Suprapubic skin (tissue), 4 donors: ENCODE measurements at places on chromosomes 16 and 17.

DNA sequence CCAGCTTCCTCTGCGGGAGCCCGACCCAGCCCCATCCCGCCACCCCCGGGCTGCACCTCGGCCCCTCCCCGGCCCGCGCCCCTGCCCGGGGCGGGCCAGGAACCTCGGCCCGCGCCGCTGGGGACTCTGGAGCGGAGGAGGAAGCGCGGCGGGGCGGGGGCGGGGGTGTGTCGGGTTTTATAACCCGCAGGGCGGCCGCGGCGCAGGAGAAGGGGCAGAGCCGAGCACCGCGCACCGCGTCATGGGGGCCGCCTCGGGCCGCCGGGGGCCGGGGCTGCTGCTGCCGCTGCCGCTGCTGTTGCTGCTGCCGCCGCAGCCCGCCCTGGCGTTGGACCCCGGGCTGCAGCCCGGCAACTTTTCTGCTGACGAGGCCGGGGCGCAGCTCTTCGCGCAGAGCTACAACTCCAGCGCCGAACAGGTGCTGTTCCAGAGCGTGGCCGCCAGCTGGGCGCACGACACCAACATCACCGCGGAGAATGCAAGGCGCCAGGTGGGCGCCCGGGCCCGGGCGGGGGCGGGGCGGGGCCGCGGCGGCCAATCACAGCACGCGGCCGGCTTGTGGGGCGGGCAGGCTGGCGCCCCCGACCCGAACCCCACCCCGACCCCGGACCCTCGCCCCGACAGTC, at the start of gene ACE:
Gene ACE, plus strand, starts transcription at position 208 of the 626 bp plus-strand sequence. Its CDS starts 34 bp downstream, at position 242.
- no peak for DNase-seq

DNA sequence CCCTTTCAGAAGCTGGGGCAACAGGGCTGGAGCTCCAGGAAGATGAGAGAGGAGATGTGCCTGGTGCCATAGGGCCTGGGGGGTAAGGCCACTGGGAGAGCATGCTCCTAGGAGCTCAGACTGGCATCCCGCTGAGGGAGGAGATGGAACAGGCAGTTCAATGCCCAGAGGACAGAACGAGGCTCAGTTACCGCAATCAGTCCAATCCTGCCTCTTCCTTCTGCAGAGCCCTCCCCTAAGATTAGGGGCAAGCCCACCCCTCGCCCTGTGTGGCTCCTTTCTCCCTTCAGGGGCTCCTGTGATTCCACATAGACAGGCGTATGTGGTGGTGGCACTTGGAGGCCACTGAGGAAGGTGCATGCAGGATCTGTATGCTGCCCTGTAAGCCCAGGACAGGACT, 2.4 kb downstream of the CCDC42 start:
- DNase-seq: no peak

GRCh38 chr17:66255112-66255511, 25.9 kb upstream of the APOH start:
- DNase-seq: no peak

DNA sequence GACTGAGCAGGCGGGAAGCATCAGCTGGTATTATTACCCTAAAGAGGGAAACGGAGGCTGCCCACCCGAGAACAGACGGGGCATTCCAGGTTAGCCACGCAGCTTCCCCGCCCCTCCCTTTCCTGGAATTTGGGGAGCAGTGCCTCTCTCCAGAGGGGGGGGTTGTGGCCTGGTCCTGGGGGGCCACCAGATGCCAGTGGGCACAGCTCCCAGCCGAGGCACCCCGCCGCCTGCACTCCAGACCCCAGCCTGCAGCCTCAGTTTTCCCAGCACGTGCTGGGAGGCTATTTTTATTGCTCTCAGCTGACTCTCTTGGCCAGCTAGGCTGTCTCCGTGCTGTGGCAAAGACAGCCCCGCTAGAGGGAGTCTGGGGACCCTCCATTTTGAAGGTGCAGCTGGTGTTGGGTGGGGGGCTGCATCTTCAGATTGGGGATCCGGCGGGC, 62.7 kb upstream of the GSE1 start:
- no peak for DNase-seq

- no peak for DNase-seq
These were observed 60.7 kb upstream of the ADCY9 start for GRCh38 chr16:4176906-4177417.

DNA sequence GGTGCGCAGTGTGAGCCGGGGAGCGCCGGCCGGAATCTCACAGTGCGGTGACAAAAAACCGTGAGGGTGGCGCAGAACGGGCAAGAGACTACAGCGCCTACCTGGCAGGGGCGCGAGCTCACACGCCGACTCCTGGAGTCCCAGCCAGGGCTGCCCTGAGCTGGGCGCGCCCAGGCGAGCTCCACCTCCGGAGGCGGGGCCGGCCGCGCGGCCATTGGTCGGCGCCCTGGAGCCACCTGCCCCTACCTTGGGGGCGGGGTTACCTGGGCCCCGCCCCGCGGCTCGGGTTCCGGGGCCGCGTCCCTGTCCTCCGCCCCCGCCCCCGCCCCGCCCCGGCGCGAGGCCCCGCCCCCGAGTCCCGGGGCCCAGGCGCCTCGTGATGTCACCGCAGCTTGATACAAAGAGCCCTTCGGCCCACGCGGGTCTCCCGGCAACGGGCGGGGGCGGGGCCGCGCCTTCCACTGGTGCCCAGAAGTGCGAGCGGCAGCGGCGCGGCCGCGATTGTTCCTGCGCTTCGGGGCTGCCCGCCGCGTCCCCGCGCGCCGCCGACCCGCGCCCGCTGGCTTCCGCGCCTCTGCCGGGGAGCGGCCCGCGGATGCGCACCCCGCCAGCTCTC, 96.3 kb downstream of the RAB11FIP4 start:
- DNase-seq: peak; percentile 79

- no peak for DNase-seq
These were observed 4.9 kb downstream of the DNAH3 start for GRCh38 chr16:21145738-21146137.

DNA sequence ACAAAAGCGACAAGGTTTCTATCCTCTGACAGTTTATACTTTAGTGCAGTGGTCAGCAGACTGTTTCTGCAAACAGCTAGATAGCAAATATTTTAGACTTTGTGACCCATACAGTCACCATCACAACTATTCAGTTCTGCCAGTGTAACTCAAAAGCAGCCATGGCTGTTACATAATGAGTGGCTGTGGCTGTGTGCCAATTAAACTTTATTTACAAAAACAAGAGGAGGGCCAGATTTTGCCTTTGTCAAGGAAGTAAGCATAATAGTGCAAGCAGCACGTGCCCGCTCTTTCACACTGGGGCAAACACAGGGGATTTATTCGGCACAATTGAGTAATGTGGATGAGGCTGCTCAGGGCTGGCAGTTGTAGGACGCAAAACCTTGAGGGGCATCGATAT, 551.5 kb downstream of the MAF start:
- DNase-seq: no peak

DNA sequence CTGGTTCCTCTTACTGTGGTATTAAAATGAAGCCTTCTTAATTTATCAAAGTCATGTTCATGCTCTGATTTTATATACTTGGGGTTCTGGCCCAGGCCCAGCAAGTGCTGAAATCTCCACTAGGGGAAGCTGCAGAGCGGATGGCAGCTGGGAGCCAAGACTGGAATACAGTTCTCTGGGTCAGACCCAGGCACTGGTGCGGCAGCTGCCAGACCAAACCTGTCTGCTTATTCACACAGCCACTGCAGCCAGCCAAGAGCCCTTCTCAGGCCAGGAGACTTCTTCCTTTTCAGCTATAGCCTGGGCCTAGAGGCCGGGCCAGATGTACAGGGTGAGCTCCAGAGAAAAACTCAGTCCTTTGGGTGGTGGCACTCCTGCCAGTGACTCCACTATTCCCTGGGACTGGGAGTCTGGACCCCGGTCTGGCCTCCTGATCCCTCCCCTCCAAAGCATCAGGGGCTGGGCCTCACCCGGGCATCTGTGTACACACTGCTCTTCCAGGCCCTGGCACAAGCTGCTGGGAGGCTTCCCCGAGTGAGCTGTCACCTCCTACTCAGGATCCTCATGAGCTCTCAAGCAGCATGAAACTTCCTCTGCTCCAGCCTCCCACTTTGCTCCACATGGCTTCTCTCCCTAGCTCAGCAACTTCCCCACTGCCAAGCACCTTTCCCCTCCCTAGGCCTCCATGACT, 24.4 kb downstream of the ATP6V0D1 start:
- DNase-seq: peak; percentile 90

GRCh38 chr17:76076146-76076764, 1.7 kb downstream of the GALR2 start:
- DNase-seq: no peak

GRCh38 chr16:56042416-56042815, 148.9 kb upstream of the GNAO1 start:
- DNase-seq: no peak

GRCh38 chr16:1113489-1113888, 17.4 kb upstream of the C1QTNF8 start:
- DNase-seq: no peak

GRCh38 chr17:15921640-15922039, 23.3 kb upstream of the ADORA2B start:
- DNase-seq: no peak

- DNase-seq: peak; percentile 59
These were observed 7.1 kb downstream of the MYO15B start for GRCh38 chr17:75594499-75595283.

GRCh38 chr16:8832717-8833105, 35.1 kb downstream of the PMM2 start:
- no peak for DNase-seq

DNA sequence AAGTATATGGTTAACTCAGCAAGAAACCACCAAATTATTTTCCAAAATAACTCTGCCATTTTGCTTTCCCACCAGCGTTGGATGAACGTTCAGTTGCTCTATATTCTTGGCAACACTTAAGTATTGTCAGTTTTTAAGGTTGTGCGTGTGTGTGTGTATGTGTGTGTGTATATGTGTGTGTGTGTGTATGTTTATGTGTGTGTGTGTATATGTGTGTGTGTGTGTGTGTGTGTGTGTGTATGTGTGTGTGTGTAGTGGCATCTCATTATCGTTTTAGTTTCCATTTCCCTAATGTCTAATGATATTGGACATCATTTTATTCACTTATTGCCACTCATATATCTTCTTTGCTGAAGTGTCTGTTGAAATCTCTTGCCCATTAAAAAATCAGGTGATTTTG, 11.2 kb upstream of the SMTNL2 start:
- DNase-seq: no peak

GRCh38 chr17:8062807-8063483, 24.1 kb downstream of the ALOX15B start:
- no peak for DNase-seq

- no peak for DNase-seq
These were observed 15.3 kb downstream of the SGF29 start for GRCh38 chr16:28569021-28569420.

DNA sequence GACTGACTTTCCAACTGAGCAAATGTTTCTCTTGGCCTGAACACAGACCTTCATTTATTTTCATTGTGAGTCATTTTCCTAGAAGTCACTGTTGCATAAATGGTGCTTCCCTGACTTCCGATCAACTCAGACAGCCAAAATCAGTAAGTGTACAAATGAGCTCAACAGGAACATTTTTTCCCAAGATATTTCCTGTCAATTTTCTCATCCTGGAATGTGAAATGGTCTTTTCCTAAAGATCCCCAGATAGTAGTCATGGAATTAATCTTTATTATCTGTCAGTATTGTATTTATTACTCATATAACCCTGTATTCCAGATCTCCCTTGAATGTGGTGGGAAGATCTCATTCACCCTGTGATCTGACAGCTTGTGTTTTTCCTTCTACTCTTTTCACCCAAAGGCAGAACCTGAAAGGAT, 360.3 kb upstream of the KIF2B start:
- DNase-seq: no peak

DNA sequence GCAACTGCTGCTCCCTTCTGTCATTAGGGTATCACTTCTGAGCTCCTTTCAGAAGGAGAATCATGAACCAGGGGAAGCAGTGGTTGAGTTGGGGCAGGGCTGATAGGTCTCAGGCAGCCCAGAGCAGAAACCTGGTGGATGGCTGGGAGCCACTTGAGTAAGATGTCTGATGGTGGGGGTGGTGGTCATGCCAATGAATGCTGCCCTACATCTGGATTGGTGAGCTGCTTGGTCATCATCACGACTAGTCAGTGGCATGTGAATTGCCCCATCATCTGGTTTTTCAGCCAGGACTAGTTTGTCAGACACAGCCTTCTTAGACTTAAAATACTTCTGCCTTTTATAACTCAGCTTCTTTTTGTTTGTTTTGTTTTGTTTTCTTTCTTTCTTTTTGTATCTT, 2.6 kb downstream of the GID4 start:
- DNase-seq: no peak

- DNase-seq: no peak
These were observed 4.7 kb downstream of the NOD2 start for GRCh38 chr16:50697881-50698767.

GRCh38 chr17:39113871-39114270, 37.6 kb downstream of the PLXDC1 start:
- DNase-seq: no peak

DNA sequence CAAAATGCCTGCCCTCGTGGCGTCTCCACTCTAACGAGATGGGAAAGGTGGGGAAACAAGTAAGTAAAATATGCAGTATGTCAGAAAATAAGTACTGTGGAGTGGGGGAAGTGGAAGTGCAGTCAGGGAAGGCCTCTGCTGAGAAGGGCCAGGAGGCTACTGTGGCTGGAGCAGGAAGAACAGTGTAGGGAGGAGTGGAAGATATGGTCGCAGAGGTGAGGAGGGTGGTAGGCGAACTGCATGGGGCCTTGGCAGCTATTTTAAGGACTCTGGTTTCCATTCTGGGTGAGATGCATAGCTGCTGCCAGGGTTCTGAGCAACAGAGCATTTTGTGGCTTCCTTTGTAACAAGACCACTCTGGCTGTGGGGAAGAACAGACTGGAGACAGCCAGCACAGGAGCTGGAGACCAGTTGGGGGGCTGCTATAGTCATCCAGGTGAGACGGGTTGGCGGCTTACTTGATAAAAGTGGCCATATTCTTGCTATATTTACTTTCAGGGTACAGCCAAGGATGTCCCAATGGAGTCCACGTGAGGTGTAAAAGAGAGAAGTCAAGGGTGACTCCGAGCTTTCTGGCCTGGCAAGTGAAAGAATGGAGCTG, 42.6 kb downstream of the CYTH1 start:
- no peak for DNase-seq

- no peak for DNase-seq
These were observed 62.0 kb upstream of the CRHR1 start for GRCh38 chr17:45722161-45722560.

- no peak for DNase-seq
These were observed 323.1 kb downstream of the FOXL1 start for GRCh38 chr16:86901483-86901882.

DNA sequence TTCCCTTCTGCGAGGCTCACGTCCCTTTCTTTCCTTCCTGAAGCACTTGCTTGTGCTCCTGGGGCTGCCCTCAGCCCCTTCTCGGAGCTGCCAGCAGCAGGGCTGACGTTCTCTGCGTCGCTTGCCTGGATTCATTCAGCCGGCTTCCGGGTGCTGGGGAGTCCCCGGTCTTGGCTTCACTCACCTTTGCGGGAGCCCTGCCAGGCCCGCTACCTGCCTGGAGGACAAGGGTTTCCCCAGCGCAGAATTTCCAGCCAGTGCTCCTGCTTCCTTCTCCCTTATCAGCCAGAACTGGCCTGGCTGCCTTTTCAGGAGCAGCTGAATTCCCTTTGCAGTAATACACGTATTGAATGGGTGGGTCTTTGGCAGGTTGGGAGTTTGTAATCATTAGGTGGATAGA, 22.1 kb upstream of the IL17C start:
- no peak for DNase-seq

- DNase-seq: no peak
These were observed 11.6 kb upstream of the NOS2 start for GRCh38 chr17:27811961-27812360.
